ENCODE measurements at places on chromosomes 3 and 15.
A peak's percentile ranks its signal among the peaks of the same experiment; 100 is the strongest.

GRCh38 chr15:40743921-40744814 is 10.9 kb downstream of the RMDN3 start:
- peaks cover 37% of the 10 kb centered on the region for H3K4me1 ChIP-seq
- no peaks in the 10 kb centered on the region for H3K27me3 ChIP-seq
- H3K27ac ChIP-seq: peak overlapping the region; percentile 97
- H3K36me3 ChIP-seq: no peaks in the 10 kb centered on the region
- peak; percentile 93 for DNase-seq

DNA sequence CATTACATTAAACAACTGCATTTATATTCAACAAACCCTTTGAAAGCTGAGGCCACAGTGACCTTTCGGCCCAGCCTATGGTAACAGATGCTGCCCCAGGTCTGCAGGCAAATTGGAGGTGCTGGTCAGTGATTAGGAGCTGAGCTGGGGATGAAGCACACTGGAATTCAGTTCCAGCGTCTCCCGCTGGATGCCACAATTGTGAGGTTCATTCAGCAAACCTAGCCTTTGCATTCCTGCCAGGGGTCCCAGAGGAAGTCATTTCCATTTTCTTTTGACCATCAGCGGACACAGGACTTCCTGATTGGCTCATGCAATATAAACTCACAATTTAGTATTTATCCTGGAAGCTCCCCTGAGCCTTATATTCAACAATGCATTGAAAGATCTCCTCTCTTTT is 89.5 kb downstream of the IL20RB start:
- no peak overlapping the region for H3K27ac ChIP-seq
- no peaks in the 10 kb centered on the region for H3K4me1 ChIP-seq

- H3K27me3 ChIP-seq: no peaks in the 10 kb centered on the region
- no peak overlapping the region for H3K27ac ChIP-seq
- H3K4me3 ChIP-seq: no peak overlapping the region
- H3K4me1 ChIP-seq: no peaks in the 10 kb centered on the region
- no peaks in the 10 kb centered on the region for H3K36me3 ChIP-seq
Measured at GRCh38 chr3:70856414-70857162, 544.1 kb upstream of the MDFIC2 start.

DNA sequence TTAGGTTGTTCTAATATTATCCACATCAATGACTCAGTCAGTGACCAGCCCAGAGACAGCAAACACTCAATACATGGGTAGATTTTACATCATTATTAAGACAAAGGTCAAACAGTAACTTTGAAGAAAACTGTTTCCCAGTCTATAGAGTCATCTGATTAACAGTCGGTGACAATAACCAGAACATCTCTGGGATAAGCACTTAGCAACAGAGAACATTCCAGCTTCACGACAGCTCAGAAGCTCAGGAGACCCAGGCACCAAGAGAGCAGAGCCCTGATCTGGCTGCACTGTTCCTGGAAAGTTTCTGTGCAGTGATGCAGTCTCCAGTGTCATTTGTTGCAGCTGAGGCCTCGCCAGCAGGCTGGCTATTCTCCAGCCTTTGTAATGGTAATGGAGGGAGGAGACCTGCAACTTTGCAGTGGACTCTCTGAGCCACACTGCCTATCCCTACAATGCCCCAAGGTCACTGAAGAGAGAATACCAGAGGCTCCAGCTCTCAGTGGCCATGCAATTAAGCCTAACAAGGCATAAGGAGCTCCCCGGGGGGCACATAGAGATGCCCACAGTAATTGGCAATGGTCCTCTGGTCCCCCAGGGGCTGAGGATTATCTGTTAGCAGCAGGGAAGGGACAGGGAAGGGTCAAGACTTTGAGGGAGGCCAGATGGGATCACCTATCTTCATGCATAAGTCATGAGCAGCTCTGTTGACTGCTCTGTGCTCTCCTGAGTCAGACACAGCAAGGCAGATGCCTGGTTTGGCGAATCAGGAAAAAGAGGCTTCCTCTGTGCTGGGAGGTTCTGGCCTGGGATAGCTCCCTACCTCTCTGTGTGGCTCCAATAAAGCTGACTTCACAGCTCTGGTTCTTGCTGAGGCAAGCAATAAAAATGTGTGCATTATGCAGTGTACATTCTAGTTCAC is 163.6 kb downstream of the CTNNB1 start:
- no peak overlapping the region for H3K27ac ChIP-seq
- no peak overlapping the region for H3K4me3 ChIP-seq
- H3K36me3 ChIP-seq: no peaks in the 10 kb centered on the region
- no peak for DNase-seq
- no peaks in the 10 kb centered on the region for H3K4me1 ChIP-seq

- DNase-seq: no peak
- no peaks in the 10 kb centered on the region for H3K36me3 ChIP-seq
Measured at GRCh38 chr3:124812291-124813265, 74.6 kb downstream of the ITGB5 start.

DNA sequence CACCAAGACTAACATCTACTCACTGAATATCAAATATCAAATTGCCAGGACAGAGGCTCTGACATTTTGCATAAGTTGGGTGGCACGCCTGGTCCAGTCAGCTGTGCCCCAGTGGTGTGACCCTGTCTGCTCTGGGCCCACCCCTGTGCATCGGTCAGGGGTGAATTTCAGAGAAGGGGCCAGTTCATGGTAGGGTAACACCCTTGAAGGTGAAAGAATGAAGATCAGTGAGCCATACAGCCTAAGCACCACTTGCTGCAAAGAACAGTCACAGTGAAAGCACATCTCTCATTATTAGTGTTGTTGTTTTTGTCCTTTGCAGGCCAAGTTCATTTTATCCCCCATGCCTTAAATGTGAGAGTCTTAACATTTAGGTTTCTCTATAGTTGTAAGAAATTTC is 86.8 kb downstream of the MYRIP start:
- no peak overlapping the region for H3K27ac ChIP-seq
- no peak overlapping the region for H3K4me3 ChIP-seq
- no peak for DNase-seq
- no peaks in the 10 kb centered on the region for H3K36me3 ChIP-seq
- no peaks in the 10 kb centered on the region for H3K4me1 ChIP-seq

GRCh38 chr3:101212730-101213129 is 107.6 kb downstream of the IMPG2 start:
- H3K4me3 ChIP-seq: no peak overlapping the region
- DNase-seq: no peak
- no peaks in the 10 kb centered on the region for H3K36me3 ChIP-seq
- no peak overlapping the region for H3K27ac ChIP-seq
- no peaks in the 10 kb centered on the region for H3K27me3 ChIP-seq

DNA sequence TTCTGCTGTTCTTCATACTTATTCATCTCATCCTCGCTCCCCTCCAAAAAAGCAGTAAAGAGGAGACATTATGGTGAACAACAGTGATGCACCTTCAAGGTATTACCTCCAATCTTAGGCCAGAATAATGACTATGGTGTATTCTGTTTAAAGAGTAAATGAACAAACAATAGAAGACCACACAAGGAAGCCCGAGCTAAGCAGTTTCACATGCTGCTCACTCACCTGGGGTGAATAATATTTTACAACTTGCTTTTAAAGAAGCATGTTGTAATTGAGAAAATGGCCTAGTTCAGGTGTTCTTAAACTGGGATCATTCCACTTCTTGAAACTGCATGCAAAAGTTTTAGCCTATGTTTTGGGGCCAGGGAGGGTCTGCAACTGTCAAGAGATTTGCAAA is 581.2 kb downstream of the FOXP1 start:
- H3K4me3 ChIP-seq: no peak overlapping the region
- H3K27me3 ChIP-seq: no peaks in the 10 kb centered on the region
- H3K27ac ChIP-seq: peak overlapping the region; percentile 40
- peak; percentile 55 for DNase-seq

DNA sequence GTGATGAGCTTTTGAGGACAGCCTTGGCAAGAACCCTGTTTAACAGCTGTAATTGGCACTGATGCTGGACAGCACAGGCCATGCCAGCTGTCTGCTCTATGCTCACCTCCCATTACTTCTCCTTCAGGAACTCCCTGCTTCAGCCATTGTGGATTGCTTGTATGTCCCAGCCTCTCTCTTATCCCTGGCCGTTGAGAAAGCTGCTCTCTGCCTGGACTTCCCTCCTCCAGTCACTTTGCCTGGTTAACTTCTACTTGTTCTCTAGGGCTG is 444.5 kb downstream of the EPHB1 start:
- no peak overlapping the region for H3K4me3 ChIP-seq
- no peaks in the 10 kb centered on the region for H3K4me1 ChIP-seq
- H3K27ac ChIP-seq: no peak overlapping the region

- H3K27me3 ChIP-seq: no peaks in the 10 kb centered on the region
- no peak overlapping the region for H3K27ac ChIP-seq
- no peak for DNase-seq
- H3K4me1 ChIP-seq: no peaks in the 10 kb centered on the region
- no peaks in the 10 kb centered on the region for H3K36me3 ChIP-seq
- no peak overlapping the region for H3K4me3 ChIP-seq
Measured at GRCh38 chr3:153881201-153881600, 240.0 kb upstream of the ARHGEF26 start.

DNA sequence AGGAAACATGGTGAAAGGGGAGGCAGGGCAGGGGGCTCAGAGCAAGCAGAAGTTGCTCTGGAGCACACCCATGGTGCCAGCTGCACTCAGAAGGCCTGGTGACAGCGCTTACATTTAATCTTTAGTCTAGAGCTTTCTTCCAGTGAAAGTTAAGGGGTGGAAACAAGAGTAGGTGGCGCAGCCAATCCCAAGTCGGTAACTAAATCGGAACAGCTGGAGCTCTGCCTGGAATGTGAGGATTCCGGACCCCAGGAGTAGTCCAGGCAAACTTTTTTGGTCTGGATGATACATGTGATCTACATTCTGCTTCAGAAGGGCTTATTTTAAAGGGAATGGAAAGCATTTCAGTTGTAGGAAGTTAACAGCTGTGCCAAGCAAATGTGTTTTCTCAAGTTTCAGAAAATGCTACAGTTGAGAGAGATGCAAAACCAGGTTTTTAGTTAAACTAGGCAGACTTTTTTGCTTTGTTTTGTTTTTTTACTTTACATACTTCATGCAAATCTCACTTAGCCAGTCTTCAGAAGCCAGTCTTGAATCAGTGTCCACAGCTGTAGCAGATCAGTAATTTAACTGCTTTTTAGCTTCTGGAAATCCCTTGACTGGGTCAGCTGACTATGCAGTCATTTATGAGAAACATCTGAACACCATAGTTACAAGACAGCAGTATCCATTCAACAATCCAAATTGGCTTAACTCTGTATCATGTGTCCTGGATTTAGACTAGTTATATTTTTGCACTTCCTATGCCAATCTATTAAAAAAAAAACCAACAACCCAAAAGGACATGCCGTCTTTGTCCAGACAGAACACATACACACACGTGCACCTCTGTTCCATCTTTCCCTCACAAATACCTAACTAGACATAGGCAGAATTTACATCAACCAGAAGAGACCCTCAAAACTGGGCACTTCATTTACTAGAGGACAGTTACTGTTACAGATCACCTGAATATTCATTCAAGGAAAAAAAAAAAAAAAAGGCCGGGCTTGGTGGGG is 33.2 kb downstream of the ZNF106 start:
- H3K4me3 ChIP-seq: no peak overlapping the region
- peak overlapping the region; percentile 10 for H3K27ac ChIP-seq
- H3K4me1 ChIP-seq: no peaks in the 10 kb centered on the region
- no peaks in the 10 kb centered on the region for H3K36me3 ChIP-seq
- no peak for DNase-seq
- H3K27me3 ChIP-seq: no peaks in the 10 kb centered on the region

DNA sequence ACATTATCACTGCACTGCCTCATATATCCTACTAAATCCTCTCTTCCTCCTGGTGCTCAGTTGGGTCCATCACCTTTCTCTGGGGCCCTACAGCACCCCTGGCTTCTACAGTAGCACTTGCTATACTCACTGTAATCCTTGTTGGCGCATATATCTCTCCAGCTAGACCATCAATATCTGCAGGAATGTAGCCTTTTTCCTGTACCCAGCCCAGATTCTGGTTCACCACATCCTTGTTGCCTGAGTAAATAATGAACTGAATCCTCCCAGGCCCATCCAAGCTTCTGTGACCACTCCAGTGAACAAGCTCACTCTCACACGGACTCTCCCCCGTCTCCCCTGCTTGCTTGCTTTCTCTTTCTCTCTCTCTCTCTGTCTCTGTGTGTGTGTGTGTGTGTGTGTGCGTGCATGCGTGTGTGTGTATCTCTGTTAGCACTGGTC is 62.5 kb upstream of the LIPC start:
- no peak overlapping the region for H3K27ac ChIP-seq
- H3K36me3 ChIP-seq: no peaks in the 10 kb centered on the region
- DNase-seq: no peak
- H3K4me3 ChIP-seq: no peak overlapping the region
- no peaks in the 10 kb centered on the region for H3K27me3 ChIP-seq

DNA sequence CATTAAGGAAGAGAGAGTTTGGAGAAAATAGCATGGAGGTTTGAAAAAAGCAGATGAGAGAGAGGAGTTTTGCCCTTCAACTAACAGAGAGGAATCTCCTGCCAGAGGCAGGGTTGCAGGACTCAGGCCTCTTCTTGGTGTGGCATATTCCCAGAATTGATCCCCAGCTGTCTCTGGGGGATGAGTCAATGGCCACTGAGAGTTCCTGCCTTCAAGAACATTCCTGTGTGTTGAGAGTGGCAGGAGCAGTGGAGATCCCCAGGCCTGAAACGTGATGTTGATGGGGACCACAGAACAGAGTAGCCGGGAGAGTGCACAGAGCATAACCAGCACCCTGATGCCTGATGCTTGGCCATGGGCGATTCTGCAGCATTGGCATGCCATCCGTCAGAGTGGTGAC is 348.4 kb upstream of the THBS1 start:
- no peak for DNase-seq
- H3K4me3 ChIP-seq: no peak overlapping the region
- no peaks in the 10 kb centered on the region for H3K4me1 ChIP-seq
- H3K27me3 ChIP-seq: no peaks in the 10 kb centered on the region
- no peaks in the 10 kb centered on the region for H3K36me3 ChIP-seq
